ENCODE measurements at places on chromosomes 5 and 9.

GRCh38 chr9:125540497-125540896 is 166.5 kb downstream of the MAPKAP1 start:
- no peak for DNase-seq

GRCh38 chr9:34089311-34089710 is 37.2 kb downstream of the DCAF12 start:
- no peak for DNase-seq

GRCh38 chr5:149664083-149664482 is 66.0 kb upstream of the PPARGC1B start:
- no peak for DNase-seq

GRCh38 chr5:1497795-1498622 is 25.8 kb downstream of the LPCAT1 start:
- no peak for DNase-seq

DNA sequence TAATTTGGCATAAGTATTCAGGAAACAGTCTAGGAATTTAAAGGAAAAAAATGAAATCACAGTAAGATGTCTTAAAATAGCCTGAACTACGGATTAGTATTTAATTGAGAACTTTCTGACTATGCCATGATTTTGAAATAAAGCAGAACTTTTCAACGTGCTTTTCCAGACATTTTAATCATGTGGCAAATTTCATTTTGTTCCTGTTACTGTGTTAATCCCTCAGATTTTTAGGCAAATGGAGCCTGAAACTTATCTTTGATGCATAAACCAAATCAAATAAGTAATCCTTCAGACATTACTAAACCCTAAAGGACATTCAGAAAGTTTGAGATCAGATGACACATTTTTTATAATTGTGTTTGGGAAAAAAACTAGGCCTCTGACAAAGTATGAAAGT is 75.7 kb downstream of the FBN2 start:
- no peak for DNase-seq
